Regular cardiac myocyte (primary cell): ENCODE measurements at places on chromosomes 7 and 10. TPM values are rescaled to one million over a fixed set of nuclear protein-coding genes. Genes with fewer than 3 reads are reported as not detected.

ARHGEF5 gene
- total RNA-seq: 1.1 and 2.1 TPM in 2 replicates

ANKRD1 gene
- total RNA-seq: 169 and 275 TPM in 2 replicates

VAX1 gene
- not detected in 2 replicates for total RNA-seq

PLAU gene
- total RNA-seq: 53.0 and 130 TPM in 2 replicates

HSPA14 gene
- 9.9 and 17.3 TPM in 2 replicates for total RNA-seq

PRRT4 gene
- under 0.01 TPM in 1 of 2 replicates, not detected in the other for total RNA-seq

OR6B1 gene
- not detected in 2 replicates for total RNA-seq

GPR85 gene
- 0.56 and 0.58 TPM in 2 replicates for total RNA-seq

FAM131B gene
- 1.2 and 3.1 TPM in 2 replicates for total RNA-seq

ABCC2 gene
- 0.19 and 0.28 TPM in 2 replicates for total RNA-seq

SYT15B gene
- under 0.01 and 0.28 TPM in 2 replicates for total RNA-seq

MLXIPL gene
- not detected in 2 replicates for total RNA-seq

SLC18A3 gene
- total RNA-seq: under 0.01 TPM in 1 of 2 replicates, not detected in the other
